HT-29 (cell line): ENCODE measurements at places on chromosomes 2 and 18.
A peak's percentile ranks its signal among the peaks of the same experiment; 100 is the strongest.

DNA sequence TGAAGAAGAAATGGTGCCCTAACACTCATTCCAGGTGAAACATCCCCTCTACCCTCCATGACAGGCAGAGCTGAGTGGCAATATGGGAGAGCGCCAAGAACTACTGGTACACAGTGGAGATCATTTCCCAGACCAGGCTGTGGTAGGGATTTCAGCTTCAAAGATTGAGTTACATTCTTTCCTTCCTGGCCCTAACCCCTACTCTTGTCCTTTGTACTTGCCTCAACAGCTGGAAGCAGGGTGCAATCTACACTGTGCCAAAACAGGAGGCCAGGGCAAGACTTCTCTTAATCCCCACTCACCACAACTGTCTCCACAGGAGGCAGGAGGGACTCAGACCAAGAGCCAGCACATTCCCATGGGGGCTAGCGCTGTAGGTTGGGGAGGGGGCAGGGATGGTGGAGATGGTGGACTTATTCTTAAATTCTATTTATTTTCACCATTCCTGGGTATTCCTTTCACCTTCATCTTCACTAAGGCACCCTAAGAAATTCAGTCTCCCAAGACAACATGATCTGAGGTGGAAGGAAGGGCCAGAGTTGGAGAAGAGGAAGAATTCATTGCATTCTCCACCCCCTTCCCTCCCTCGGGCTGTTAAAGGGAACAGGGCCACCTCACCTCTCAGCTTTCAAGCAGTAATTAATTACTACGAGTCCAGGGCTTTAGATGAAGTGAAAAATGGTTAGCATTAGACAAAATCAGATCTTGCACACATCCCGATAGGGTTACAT, 65.9 kb downstream of the AAK1 start:
- DNase-seq, result no peak

DNA sequence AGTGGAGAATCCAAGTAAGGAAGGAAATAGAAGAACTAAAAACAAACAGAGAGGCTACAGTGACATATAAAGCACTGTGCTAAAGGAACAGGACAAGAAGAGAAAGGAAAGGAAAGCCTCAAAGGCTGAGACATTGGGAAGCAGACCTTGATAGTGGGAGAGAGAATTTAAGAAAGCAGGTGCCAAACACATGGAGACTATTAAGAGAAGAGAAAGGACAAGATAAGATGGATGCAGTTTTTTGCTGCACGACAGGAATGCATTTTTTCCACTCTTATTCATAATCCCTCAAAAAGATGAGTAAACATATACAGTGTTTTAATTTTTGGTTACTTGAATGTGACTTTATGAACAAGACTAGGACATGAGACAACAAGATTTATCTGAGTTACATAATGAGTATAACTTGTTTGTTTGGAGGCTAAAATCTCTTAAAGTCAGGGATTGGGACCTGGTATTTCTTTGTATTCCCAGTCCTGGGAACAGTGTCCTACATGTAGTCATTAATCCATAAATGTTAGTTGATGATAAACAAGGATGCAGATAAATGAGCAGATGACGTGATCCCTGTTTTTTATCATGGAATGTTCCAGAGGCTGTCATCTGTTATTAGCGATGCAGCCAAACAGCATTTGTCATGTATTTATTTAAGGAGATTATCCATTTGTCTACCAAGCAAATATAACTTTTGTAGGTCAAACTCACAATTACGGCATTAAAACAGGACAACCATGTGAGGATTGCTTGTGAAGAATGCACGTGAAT, 141.7 kb downstream of the DNER start:
- no peak for DNase-seq

- no peak for DNase-seq
Observed at GRCh38 chr18:8747440-8747937, 42.1 kb downstream of the MTCL1 start.

DNA sequence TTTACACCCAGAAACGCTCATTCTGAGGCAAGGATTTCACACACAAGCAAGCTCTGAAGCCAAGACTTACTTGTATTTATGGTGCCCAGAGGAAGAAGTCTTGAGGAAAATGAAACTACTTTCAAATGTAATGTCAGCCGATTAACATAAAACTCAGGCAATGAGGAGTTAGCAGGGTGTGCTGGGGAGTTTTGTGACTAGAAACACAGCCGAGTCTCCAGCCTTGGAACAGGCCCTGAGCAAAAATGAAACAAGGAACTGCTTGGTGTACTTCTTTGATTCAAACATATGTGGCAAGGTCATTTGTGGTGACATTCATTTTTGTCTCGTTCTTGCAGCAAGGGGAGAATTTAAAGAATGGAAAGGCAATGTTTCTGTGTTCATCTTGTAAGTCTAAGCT, 4.5 kb downstream of the DYTN start:
- DNase-seq, result no peak

GRCh38 chr2:231931481-231931915, 5.3 kb upstream of the NPPC start:
- DNase-seq, result no peak

DNA sequence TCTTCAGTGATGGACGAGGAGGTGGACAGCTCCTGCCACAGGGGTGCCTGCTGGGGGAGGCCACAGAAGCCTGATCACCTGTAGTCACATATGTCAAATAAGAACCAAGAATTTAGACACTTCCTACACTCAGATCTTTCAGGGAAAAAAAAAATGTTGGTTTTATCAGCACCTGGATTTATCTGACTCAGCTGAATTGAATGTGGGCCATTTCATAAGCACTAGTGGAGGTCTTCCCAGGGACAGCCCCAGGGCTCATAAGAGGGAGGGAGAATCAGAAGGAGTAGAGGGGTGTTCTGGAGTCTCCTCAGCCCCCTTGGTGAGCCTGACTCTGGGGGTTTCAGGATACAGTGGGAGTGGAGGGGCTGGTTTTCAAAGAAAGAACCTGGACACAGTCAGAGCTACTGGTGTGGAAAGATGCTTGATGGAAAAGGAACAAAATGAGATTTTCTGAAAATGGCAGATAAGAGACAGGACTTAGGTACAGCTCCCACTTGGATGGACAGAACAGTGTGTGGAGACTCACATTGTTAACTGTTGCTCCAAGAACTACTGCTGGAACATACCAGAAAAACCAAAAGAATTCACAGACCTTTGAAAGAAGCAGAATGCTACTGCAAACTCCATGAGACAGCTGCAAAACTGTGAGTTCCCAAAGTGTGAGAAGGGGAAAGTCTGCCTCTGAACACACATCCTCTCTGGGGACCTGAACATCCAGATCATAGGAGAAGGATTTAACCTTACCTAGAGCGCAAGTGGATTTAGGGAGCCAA, 45.4 kb downstream of the LCT start:
- no peak for DNase-seq

- DNase-seq, result no peak
Observed at GRCh38 chr2:167100506-167100905, 212.2 kb downstream of the XIRP2 start.

DNA sequence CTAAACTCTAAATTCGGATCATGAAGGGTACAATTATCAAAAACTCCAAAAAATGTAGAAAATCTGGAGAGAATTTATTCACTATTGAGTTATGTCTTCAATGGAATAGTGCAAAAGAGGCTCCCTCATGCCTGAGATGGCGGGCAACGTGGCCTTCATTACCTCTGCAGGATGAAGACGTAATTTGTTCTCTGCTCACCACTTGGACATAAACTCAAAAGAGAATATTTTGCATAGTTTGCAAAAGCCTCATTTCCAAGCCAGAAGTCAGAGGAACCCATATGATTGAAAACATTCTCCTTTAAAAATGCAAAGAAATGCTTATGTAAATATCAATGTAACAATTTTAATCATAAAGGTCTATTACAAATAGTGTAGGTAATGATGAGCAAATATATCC, 58.7 kb downstream of the SLC25A12 start:
- DNase-seq, result no peak

DNA sequence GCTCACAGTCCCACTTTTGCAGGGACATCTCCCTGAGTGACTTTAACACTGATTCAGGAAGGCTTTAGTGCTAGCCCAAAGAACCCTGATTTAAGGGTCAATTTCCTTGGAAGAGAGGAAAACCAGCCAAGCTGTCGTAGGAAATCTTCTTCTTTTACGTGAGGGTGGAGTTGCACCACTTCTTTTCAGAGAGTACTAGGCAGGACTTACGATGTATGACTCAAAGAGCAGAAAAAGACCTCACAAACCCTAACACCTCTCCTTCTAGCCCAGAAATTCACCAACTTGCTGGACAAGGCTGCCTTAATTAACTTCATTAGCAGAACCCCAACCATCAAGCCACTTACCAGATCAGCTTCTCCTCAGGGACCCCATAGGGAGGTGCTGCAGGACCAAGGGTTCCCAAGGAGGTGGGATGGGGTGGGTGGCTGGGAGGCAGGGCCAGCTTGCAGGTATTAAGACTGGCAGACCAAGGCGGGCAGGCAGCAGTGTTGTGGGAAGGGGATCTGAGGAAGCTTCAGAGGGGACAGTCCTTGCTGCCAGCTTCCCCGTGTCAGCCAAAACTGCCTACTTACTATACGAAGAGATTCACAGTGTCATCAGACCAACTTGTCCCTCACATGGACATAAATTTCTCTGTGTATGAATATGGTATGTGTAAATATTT, 6.7 kb downstream of the SERPINB2 start:
- DNase-seq, result no peak

GRCh38 chr2:178284613-178285286, 90.4 kb downstream of the OSBPL6 start:
- no peak for DNase-seq

- DNase-seq, result no peak
Observed at GRCh38 chr18:59660786-59661743, 36.2 kb downstream of the CCBE1 start.

GRCh38 chr2:55899881-55900280, 23.7 kb downstream of the EFEMP1 start:
- DNase-seq, result no peak

GRCh38 chr2:157777427-157777826, 98.7 kb downstream of the ACVR1 start:
- peak; percentile 70 for DNase-seq

GRCh38 chr18:41372046-41372665, 582.9 kb upstream of the PIK3C3 start:
- no peak for DNase-seq

- DNase-seq, result no peak
Observed at GRCh38 chr18:77148289-77148688, 15.7 kb upstream of the MBP start.

DNA sequence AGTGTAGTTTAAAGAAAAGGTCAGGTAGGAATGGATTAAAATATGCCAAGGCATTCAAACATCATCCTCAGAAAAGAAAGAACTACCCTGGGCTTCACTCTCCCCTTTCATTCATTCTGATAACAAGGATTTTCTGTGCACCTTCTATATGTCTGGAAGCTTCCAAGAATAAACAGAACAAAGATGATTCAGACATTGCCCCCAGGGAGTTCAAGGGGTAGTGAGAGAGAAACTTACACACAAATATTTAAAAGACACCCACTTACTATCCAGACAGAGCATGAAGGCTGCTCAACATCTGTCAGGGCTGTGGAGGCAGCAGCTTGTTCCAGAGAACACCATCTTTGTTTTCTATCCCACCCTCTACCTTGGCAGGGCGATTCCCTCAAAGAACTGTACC, 140.5 kb downstream of the ALK start:
- no peak for DNase-seq

DNA sequence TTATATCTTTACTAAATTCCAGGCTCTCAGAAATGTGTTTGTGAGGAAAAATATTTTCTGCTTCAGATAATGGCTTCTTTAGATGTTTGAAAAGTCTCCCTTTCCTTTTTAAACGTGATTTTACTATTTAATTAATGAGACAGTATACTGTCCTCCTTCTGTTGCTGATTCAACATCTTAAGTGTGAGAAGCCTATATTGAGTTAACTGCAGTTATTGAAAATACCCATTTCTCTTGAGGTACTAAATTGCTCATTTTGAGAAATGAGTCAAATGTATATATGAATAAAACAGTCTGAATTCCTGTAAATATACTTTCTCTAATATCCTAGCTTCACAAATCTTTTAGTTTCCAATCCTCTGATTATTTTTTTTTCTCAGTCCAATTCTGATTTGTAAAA, 470.2 kb downstream of the PTPRM start:
- no peak for DNase-seq

GRCh38 chr2:217599906-217600305, 402.9 kb downstream of the TNS1 start:
- no peak for DNase-seq

- no peak for DNase-seq
Observed at GRCh38 chr2:236085211-236085610, 83.0 kb downstream of the GBX2 start.

DNA sequence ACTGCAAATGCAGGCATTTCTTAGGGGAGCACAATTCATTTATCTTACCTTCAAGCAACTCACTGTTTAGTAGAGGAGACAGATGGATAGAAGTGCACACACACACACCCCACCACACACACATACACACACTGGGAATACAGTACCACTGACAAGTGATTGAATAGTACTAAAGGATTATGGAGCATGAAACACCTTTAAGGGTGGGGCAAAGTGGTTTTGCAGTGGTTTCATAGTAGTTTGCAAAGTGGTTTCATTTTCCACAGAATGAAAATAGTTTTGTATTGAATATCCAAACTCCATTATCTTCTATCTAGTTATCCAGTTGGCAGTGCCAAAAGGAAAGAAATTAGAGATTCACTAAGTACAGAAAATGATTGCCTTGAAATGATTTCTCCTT, 18.9 kb downstream of the KIF5C start:
- DNase-seq, result no peak

DNA sequence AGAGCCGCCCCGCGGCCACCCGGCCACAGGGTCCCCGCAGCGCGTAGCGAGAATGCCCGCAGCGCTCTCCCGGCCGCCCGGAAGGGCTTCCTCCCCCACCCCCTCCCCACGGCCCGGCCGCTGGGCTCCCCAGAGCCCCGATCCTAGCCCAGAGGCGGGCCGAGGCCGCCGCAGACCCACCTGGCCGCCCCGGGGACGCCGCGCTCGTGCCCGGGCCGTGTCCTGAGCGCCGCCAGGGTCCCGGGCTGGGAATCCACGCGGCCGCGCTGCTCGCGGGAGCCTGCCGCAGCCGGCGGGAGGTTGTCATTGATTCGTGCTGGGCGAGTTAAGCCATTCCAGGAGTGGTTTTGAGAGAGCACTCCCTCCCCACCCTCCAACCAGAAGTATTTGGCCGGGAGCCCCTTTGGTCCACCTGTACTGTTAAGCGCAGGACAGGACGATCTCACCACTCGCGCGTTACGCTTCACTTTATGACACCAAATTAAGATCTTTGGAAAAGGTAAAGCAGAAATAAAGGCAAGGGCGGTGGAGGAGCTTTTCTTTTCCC, 206.4 kb upstream of the SMAD2 start:
- peak; percentile 50 for DNase-seq

GRCh38 chr2:219378163-219378851, 9.4 kb downstream of the DNPEP start:
- no peak for DNase-seq

- DNase-seq, result no peak
Observed at GRCh38 chr18:71442731-71443141, 1101.4 kb downstream of the CBLN2 start.

DNA sequence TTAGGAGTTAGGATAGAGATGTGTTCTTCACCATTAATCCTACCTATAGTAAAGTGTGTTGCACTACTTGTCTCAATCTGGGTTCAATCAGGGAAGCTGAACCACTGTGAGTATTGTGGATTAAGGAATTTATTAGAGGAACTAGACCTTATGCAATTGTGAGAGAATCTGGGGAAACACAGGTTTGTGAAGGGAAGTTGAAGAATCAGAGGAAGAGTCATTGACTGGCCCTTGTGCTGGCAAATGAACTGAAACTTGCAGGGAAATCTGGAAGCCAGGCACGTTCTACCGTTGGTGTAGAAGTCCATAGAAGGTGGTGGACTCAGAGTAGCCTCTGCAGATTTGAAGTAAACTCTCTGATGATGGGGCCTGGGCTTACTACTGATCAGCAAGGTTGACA, 44.7 kb upstream of the HK2 start:
- DNase-seq, result no peak
